ENCODE measurements at places on chromosomes 3 and 15. TPM values are rescaled to one million over a fixed set of nuclear protein-coding genes. Genes with fewer than 3 reads are reported as not detected.

DNA sequence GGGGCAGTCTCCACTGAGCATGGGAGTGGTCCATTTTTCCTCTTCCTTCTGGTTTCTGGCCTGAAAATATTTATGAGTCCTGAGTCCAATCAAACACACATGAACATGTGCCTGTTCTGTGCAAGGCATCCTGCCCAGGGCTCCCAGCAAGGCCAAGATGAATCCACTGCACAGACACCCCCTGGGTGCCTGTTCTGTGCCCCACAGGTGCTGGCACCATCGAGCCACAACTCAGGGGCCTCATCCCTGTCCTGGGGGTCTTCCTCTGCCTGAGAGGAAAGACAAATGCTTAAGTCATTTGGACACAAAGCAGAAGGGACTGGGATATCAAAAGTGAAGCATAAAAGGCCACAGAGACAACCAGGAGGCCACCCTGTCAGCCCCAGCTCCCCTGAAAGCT is 87.4 kb upstream of the IQSEC1 start:
- 0 out of 2 replicates have a peak overlapping the region, but pooled peaks have one; percentile 43 for H3K27ac ChIP-seq
- H3K4me1 ChIP-seq, result peaks cover 68% of the 10 kb centered on the region
- no peaks in the 10 kb centered on the region for H3K27me3 ChIP-seq
- H3K36me3 ChIP-seq, result peaks cover 13% of the 10 kb centered on the region
- H3K4me3 ChIP-seq, result no peak overlapping the region
- DNase-seq, result no peak

- H3K4me1 ChIP-seq, result peaks cover 17% of the 10 kb centered on the region
- H3K27me3 ChIP-seq, result peaks cover 99% of the 10 kb centered on the region
- no peak for DNase-seq
- peak overlapping the region; percentile 13 for H3K4me3 ChIP-seq
- H3K36me3 ChIP-seq, result no peaks in the 10 kb centered on the region
- H3K27ac ChIP-seq, result no peak overlapping the region
Observed at GRCh38 chr15:89417206-89417725, 79.1 kb downstream of the RHCG start.

DNASE1L3 gene
- not detected for total RNA-seq

- peak; percentile 54 for DNase-seq
- peaks cover 96% of the 10 kb centered on the region for H3K27me3 ChIP-seq
- peaks cover 64% of the 10 kb centered on the region for H3K4me1 ChIP-seq
- no peak within 1 kb of the TSS for H3K27ac ChIP-seq
- no peaks in the 10 kb centered on the region for H3K36me3 ChIP-seq
Observed at GRCh38 chr15:74130155-74130848, at the start of gene ISLR2. Gene ISLR2 (plus strand): TSS chr15:74130586. CDS start chr15:74132755, 2,169 bp downstream.

TRPM1 gene
- 1.2 TPM for total RNA-seq

- DNase-seq, result no peak
- H3K27ac ChIP-seq, result no peak overlapping the region
- H3K36me3 ChIP-seq, result no peaks in the 10 kb centered on the region
Observed at GRCh38 chr15:67618297-67618696, 75.8 kb downstream of the MAP2K5 start.

GRCh38 chr3:194959217-194959616 is 273.5 kb downstream of the FAM43A start:
- no peaks in the 10 kb centered on the region for H3K4me1 ChIP-seq
- 0 out of 2 replicates have a peak overlapping the region, but pooled peaks have one; percentile 48 for H3K27ac ChIP-seq
- no peak for DNase-seq
- H3K4me3 ChIP-seq, result no peak overlapping the region

GRCh38 chr15:99433026-99433756 is 132.6 kb upstream of the MEF2A start:
- no peaks in the 10 kb centered on the region for H3K36me3 ChIP-seq
- no peak overlapping the region for H3K27ac ChIP-seq
- H3K27me3 ChIP-seq, result no peaks in the 10 kb centered on the region
- DNase-seq, result no peak

DNA sequence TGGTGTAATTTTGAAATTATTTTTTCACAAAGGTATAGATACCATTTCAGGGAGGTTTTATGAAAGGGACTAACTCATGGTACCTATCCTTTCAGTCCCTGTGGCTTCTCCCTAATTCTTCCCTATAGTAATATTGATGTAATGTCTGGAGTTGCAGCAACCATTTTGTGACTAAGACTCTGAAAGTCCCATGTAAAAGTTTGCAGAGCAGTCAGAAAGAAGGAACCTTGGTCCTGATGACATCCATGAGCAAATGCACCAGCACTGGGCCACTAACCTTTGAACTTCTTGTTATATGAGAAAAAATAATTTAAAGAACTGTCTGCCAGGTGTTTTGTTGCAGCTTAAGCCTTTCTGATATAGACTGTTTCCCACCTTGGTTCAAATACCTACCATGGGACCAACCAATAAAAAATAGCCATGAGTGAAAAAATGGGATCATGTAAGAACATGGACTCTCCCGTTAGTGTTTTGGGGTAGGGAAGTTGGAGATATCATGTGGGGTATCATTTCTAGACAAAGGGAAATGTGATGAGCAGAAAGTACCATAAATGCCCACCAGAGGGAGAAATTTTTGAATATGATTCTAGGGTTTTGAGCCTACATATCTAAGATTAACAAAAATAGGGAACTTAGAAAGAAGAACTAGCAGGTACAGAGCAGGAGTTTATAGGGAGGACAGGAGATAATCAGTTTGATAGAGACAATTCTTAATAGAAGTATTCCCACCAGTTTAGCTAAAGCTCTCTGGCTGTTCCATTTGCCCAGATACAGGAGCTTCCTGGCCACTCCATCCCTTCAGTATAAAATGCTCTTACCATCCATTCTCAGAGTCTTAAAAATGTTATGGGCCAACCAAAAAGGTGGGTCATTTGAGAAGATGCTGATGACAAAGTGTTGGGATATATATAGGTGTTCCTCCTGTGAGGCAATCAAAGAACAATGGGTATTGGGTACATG is 3.4 kb upstream of the CPOX start:
- peaks cover 23% of the 10 kb centered on the region for H3K4me1 ChIP-seq
- no peak overlapping the region for H3K27ac ChIP-seq
- H3K4me3 ChIP-seq, result no peak overlapping the region
- H3K36me3 ChIP-seq, result no peaks in the 10 kb centered on the region
- DNase-seq, result no peak

TTLL13 gene
- total RNA-seq, result 0.18 TPM

ZSCAN2 gene
- total RNA-seq, result 44.4 TPM

DNA sequence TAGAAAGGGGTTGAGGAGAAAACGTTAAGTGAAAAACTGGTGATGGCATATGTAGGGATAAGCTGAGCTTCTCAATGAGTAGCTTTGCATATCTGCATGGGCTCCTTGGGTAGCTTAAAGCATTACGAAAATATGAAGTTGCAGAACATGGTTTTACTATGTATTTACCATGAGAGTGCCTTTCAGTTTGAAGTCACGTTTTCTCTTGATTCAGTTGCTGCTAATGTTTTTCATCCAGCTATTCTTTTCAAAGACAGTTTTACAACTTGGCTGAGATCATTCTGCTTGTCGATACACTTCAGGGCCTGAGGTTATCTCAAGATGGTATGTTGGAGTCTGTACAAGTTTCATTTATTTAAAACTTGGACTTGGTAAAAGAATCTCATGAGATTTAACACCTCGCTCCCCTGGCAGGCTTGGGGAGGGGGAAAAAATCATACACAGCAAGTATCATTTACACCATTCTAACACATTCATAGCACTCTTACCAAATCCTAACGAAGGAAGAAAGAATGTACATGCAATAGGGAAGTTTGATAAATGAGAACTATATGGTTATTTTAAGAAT is 103.3 kb upstream of the CMC1 start:
- no peaks in the 10 kb centered on the region for H3K4me1 ChIP-seq
- H3K27me3 ChIP-seq, result no peaks in the 10 kb centered on the region
- DNase-seq, result no peak
- no peaks in the 10 kb centered on the region for H3K36me3 ChIP-seq
- H3K27ac ChIP-seq, result no peak overlapping the region

SUSD5 gene
- total RNA-seq, result 1.6 TPM

MESP2 gene
- 0.66 TPM for total RNA-seq

CHRM5 gene
- total RNA-seq, result not detected

DNA sequence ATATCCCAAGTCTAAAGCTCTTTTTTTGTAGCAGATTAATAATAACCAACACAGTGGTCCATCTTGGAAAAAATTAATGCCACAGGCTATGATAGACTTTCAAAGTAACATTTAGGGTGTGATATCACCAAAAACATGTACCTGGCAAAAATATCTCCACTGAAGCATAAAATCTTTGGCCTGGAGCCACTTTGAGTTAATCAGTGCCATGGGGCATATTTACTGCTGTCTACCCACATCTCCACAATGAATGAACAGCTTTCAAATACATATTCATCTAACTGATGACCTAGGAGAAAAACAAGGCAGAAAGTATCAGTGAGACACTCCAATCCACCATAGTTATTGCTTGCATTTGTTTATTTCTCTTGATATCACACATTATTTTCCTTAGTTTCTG is 296.0 kb upstream of the MDFIC2 start:
- no peak for DNase-seq
- no peaks in the 10 kb centered on the region for H3K4me1 ChIP-seq
- peaks cover 4% of the 10 kb centered on the region for H3K27me3 ChIP-seq
- no peak overlapping the region for H3K4me3 ChIP-seq
- no peak overlapping the region for H3K27ac ChIP-seq

GOLGA6D gene
- total RNA-seq, result 2.6 TPM

- H3K27ac ChIP-seq, result no peak overlapping the region
- no peak for DNase-seq
- no peak overlapping the region for H3K4me3 ChIP-seq
- H3K27me3 ChIP-seq, result no peaks in the 10 kb centered on the region
- no peaks in the 10 kb centered on the region for H3K36me3 ChIP-seq
Observed at GRCh38 chr3:182509844-182510460, 283.4 kb upstream of the ATP11B start.

JAGN1 gene
- 25.6 TPM for total RNA-seq
